ENCODE measurements at places on chromosomes 16 and 17.

DNA sequence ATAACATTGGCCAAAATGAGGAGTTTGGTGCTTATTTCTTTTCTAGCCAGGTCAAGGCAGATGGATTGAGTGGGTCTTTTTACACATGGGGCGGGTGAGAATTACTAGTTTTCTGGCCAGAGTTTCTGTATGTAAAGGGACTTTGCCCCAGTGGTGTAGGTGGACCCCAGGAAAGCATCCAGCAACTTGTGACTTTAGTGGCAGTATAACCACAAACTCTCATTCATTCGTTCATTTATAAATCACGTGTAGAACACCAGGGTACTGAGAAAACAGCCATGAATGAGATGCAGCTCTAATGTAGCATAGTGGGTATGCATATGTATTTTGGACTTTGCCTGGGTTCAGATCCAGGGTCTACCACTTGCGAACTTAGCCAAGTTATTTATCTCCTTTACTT is 8.1 kb downstream of the RAI1 start:
- no peak for DNase-seq

GRCh38 chr16:47873434-47873833 is 282.4 kb downstream of the ABCC12 start:
- DNase-seq: no peak

DNA sequence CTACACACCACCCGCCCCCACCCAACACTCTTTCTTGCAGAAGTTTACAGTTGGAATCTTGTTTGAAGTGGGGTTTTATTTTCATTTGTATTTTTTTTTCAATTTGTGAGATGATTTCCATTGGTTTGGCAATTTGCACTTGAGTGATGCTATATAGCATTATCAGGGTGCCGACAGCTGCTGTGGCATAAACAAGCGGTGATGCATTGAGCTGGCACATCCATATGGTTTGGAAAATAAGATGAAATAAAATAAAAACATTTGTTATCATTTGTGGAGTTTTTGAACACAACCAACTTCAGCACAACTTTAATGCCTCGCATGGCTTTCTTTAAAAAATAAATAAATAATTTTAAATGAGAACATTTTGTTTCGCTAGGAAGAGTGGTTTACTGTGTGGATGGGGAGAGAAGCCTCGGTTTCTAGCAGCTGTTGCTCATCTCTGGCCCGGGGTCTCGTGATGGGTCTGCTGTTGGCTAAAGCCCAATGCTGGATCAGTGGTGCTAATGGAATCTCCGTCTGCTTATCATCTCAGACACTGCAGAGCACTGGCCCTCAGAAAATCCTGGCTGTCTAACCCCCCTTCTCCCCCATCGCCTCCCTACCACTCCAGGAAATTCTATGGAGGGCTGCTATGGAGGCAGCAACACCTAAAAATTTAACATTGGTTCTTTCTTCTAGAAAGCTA is 192.3 kb upstream of the MAF start:
- no peak for DNase-seq

DNA sequence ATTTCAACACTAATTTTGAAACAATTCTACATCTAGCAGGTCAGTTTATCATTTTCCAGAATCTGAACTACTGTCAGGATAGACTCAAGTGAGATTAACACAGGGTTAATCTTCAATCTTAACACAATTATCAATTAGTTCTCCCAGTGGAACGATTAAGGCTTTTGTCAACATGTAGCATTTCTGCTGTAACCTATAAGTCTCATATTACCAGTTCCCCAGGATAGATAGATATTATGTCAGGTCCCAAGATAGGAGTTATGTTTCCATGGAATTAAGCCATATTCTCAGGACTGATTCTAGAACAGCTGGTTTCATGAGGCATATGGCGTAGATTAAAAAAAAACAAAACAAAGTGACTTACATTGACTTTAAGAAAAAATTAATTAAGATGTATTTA is 4.4 kb upstream of the FBF1 start:
- no peak for DNase-seq

- no peak for DNase-seq
Observed at GRCh38 chr17:57528058-57528451, 217.0 kb downstream of the CCDC182 start.

DNA sequence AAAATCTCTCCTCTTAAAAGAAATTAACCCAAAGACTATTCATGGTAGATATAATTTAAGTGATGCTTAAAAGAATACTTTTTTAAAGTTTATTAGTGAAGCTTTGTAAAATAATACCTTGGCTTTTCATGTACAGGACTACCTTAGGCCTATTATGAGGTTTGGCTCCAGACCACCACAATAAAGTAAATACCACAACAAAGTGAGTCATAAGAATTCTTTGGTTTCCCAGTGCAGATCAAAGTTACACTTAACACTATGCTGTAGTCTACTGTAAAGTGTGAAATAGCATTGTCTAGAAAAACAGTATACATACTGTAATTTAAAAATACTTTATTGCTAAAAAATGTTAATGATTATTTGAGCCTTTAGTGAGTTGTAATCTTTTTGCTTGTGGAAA is 31.7 kb downstream of the CLTC start:
- no peak for DNase-seq

- DNase-seq: no peak
Observed at GRCh38 chr17:40995116-40995515, 1.2 kb upstream of the KRTAP3-3 start.

- no peak for DNase-seq
Observed at GRCh38 chr16:17519101-17519955, 48.6 kb upstream of the XYLT1 start.

GRCh38 chr17:2395258-2396181 is 5.3 kb downstream of the MNT start:
- no peak for DNase-seq

All from stimulated activated CD4-positive, alpha-beta T cell treated with anti-CD3 and anti-CD28 coated beads, TNF-alpha, amount 100 ng/mL, for 1 hour (primary cell).